ENCODE measurements at places on chromosomes 5 and 9.
A peak's percentile ranks its signal among the peaks of the same experiment; 100 is the strongest.

DNA sequence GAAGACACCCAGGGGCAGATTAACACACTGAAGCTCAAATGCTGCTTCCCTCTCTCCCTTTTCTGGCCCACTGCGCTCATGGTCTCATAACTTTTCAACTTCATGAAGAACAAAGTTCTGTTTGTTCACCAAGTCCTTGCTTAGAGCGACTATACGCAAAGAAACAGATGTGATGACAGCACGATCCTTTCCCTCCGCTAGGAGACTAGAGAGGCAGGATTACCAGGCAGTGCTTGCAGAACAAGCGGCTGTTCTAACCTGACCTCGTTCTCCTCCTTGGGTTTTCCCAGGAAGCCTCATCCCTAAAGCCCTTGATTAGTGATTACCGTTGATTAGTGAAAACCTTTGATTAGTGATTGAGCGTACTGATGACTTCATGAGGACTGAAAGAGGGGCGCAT is 649.9 kb downstream of the IRX1 start:
- no peak for DNase-seq

DNA sequence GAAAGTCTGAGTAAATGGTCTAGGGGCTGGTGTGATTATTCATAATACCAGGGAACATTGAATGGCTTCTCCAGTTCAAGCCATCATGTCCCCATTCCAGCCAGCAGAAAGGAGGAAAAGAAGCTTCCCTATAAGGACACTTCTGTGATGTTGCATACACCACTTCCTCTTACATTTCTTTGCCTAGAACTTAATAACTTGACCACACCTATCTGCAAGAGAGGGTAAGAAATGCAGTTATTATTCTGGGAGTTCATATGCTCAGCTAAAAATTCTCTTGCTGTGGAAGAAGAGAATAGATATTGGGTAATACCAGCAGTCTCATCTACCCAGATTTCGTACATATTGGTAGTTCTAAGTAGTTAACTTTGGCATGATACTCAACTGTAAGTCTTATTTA is 166.1 kb downstream of the SLC28A3 start:
- DNase-seq = no peak

- no peak for DNase-seq
These were observed 313.7 kb downstream of the TRIM32 start for GRCh38 chr9:117000834-117001233.

- no peak for DNase-seq
These were observed 3.2 kb upstream of the FBXO4 start for GRCh38 chr5:41921874-41922273.

DNA sequence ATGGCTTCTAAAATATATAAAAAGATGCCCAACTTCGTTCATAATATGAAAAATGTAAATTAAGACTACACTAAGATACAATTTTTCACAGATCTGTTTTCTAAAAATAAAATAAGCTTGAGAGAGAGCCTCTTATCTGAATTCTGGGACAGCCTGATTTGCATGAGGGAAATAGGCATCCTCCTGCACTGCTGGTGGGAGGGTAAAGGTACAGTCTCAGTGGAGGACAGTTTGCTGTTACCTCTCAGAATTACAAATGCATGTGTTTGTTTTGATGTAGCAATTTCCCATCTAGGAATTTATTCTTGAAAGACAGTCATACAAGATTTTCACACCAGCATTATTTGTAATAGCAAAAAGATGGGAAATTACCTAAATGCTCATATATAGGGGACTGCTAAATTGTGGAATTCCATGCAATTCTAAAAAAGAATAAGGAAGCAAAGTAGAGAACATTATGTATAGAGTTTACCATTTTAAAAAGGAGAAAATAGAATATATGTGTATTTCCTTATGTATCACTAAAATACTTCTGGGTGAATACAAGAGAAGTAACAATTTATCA is 75.7 kb downstream of the ZSWIM6 start:
- DNase-seq = no peak

DNA sequence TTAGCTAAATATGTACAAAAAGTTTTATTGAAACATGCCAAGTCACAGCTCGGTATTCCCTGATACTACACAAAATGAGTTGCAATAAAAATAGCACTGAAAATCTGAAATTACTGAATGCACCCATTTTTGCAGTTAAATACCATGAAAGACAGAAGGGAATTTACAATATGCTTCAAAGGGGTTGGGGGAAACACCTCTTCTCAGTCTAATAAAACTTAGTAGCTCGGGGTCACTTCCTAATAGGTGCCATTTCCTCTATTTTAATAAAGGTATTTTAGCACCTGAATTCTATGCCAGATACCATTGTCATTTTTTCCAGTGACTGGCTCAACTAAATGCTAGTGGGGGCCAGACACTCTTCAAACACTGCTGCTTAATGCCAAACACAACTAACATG is 204.1 kb upstream of the MEF2C start:
- no peak for DNase-seq

DNA sequence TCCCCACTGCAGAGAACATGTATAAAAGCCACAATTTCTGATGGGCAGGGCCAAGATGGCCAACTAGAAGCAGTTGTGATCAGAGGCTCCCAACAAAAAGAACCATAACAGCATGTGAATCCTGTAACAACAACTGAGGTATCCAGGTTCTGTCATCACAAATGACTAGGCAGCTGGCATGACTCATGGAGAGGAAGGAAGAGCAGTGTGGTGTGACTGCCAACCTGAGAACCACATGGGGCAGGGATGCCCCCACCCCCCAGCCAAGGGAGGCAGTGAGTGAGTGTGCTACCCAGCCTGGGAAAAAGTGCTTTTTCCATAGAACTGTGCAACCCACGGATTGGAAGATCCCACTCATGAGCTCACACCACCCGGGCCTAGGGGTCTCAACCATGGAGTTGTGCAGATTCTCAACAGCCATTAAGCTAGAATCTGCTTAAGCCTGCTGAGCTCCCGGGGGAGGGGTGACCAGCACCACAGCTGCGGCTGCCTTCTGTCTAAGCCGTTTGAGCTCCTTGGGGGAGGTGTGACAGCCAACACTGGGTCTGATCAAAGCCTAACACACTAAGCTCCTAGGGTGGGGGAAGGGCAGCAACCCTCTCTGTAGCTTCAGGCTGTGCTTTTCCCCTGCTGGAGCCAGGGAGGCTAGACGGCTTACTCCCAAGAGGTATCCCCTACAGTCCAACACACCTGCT is 80.1 kb upstream of the DMAC1 start:
- DNase-seq = peak; percentile 2

- no peak for DNase-seq
These were observed 83.7 kb downstream of the LNPEP start for GRCh38 chr5:97019435-97020117.

- no peak for DNase-seq
These were observed 4.7 kb upstream of the TNFSF8 start for GRCh38 chr9:114935119-114935518.

DNA sequence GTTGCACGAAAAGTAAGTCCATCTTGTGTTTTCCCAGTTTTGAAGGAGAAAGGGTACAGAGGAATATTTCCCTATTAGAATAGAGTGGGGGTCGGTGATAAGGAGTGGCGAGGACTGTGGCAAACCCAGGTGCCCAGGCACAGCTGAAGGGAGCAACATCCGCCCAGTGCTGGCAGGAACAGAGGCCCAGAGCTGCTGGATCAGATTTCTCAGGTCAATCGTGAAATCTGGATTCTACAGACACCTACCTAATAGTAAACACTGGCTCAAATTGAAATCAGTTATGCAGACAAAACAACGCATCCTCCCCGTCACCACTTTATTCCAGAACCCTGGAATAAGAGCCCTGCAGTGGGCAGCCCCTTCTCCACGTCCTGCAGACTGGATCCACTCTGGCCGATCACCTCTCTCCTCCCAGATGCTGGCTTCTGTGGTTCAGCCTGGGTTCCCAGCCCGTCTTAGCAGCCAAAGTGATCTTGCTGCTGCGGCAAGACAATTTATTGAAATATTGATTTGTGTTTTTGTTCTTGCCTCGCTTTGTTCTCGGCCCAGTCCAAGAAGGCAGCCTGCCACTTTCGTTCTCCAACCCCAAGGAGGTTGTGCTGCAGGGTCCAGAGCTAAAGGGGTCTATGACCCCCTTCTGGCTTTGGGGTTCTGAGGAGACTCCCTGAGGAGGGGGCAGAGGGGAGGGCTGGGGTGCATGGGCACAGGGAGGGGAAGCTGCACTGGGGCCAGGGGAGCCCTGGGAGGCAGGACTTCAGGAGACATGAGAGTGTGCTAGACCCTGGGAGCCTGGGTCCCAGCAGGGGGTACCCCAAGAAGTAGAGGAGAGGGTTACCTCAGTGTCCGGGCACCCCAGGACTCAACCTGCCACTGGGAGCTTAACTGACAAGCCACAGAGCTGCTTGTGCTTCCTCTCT is 103.3 kb downstream of the ZNF354C start:
- no peak for DNase-seq

GRCh38 chr5:178560911-178561310 is 29.3 kb downstream of the COL23A1 start:
- DNase-seq = no peak

DNA sequence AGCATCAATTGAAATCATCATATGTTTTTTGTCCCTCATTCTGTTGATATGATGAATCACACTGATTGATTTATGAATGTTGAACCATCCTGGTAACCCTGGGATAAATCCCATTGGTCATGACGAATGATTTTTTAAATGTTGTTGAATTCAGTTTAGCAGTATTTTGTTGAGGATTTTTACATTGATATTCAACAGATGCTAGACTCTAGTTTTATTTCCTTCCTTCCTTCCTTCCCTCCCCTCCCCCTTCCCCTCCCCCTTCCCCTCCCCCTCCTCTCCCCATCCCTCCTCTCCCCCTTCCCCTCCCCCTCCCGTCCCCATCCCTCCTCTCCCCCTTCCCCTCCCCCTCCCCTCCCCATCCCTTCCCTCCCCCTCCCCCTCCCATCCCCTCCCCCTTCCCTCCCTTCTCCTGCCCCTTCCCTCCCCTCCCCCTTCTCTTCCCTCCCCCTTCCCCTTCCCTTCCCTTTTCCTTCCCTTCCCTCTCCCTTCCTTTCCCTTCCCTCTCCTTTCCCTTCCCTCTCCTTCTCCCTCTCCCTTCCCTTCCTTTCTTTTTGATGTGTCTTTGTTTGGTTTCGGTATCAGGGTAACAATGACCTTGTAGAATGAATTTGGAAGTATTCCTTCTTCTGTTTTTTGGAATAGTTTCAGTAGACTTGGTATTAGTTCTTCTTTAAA is 142.8 kb downstream of the AP3B1 start:
- DNase-seq = no peak

GRCh38 chr9:7500521-7500920 is 299.1 kb downstream of the DMAC1 start:
- no peak for DNase-seq

- DNase-seq = no peak
These were observed 62.6 kb downstream of the ANKRD55 start for GRCh38 chr5:56170557-56170956.

DNA sequence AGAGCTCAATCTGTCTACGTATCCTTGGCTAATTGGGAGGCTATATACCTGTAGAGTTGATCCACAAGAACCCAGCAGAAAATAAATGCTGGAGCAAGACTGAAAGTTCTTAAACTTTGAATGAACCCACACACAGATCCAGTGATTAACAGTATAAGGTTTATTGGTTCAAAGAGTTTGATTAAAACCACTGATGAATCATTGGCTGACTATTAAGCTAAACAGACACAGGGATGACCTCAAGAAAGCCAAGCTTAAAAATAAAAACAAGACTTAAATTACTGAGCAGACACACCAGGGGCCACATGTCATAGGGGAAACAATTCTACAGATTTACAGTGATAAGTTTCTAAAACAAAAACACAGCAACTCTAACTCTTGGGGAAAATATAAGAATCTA is 163.6 kb downstream of the SPATA31D1 start:
- no peak for DNase-seq

DNA sequence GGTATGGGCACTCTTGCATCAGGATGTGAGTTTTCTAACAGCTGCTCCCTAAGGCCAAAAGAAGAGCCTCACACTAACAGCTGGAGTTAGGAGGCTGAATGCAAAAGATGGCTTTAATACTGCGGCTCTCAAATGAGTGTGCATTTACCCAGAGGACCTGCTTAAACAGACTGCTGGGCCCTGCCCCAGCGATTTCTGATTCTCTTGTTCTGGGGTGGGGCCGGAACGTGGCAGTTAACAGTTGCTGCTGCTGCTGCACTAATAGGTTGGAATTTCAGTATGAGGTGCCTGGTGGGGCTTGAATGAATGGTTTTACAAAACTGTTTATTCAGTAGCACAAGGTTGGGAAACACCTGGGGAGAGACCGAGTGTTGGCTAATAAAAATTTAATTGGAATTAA is 26.1 kb downstream of the HMGCR start:
- no peak for DNase-seq

DNA sequence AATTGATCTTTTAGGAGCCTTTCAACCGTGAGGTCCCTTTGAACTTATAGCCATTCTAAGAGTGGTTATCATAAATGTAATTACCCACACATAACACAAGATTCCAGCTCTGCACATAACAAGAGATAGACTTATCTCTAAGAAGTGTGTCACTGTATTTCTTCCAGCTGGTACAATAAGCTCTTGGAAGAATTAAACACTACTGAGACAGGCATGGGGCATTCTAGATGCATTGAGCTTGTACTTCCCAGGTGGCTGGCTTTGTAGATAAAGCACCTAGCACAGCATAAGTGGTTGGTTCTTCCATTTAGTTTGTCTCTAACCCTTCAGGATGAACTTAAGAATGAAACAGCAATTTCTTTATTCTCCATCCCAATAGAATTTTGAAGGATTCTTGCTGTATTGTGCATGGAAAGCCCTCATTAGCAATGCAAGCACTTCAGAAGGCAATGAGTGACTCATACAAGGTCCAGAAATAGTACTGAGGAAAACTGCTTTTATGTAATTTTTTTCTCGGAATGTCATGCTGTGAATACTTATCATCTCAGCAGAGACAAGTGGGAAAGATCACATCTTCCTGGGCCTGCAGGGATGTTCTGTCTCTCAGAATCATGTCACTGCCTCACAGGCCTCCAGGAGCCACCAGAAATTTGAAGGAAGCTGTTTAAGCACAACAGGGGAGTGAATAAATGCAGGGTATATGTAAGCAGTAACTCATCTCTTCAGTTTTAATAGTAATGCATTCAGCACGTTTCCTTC is 91.1 kb upstream of the CD180 start:
- DNase-seq = no peak

GRCh38 chr5:137888863-137889759 is at the start of gene PKD2L2:
TSS of gene PKD2L2 (plus strand) at chr5:137889457. CDS start at chr5:137889492, 35 bp downstream.
- peak; percentile 78 for DNase-seq

- DNase-seq = no peak
These were observed 141.9 kb downstream of the HMHB1 start for GRCh38 chr5:143953851-143954250.

DNA sequence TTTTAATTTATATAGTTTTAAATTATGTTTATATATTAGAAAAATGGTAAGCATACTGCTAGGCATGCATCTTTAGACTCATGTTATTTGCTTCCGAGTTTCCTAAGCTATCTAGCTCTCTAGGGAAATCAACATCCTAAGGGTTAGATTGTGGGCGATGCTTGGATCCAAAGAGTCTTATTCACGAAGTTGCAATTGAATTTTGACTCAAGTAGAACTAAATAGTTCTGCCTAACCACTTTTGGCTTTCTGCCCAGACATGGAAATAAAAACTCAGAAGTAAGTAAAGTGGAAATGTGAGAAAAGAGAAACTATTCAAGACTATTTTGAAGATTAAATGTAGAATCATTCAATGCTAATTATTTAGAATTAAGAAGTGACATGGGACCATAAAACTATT is 440.4 kb downstream of the CDH18 start:
- no peak for DNase-seq
